RPMI7951 (cell line): ENCODE measurements at places on chromosomes 16 and 17.

DNA sequence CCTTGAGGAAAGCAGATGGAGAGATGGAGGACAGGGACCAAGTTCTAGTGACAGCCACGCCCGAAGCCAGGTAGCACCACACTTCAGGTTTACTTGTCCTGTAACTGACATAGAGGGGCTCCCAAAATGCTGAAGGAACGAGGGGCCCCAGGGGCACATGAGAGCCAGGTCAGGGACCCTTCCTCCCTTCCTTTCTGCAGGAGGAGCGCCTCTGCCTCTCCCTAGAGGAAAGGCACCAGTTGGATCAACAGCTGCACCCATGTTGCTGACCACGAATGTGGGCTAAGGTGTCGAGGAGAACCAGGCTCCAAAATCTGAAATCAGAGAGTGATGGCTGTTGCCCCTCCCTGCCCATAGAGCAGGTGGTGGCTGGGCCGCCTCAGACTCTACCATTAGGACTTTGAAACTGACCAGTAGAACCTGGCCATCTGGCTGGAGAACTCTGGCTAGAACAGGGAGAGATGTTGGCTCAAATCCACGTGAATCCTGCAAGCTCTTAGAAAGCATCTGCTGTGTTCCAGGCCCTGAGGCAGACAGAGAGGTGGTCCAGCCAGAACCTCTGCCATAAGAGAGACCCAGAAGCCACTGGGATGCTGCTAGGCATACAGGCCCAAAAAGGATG, 218.8 kb downstream of the KATNIP start:
- peak; percentile 47 for DNase-seq

DNA sequence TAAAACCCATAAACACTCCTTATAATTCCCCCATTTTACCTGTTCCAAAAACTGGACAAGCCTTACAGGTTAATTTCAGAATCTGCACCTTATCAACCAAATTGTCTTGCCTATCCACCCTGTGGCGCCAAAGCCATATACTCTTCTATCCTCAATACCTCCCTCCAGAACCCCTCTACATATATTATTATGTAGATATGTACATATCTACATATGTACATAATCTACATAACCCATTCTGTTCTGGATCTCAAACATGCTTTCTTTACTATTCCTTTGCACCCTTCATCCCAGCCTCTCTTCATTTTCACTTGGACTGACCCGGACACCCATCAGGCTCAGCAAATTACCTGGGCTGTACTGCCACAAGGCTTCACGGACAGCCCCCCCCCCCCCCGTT, 12.0 kb upstream of the ENDOV start:
- no peak for DNase-seq

- no peak for DNase-seq
These were observed 27.9 kb upstream of the C16orf95 start for GRCh38 chr16:87344931-87345631.

- peak; percentile 94 for DNase-seq
These were observed 5.6 kb upstream of the CIITA start for GRCh38 chr16:10871157-10871991.

GRCh38 chr16:70160821-70161220, 12.8 kb upstream of the CLEC18C start:
- no peak for DNase-seq

DNA sequence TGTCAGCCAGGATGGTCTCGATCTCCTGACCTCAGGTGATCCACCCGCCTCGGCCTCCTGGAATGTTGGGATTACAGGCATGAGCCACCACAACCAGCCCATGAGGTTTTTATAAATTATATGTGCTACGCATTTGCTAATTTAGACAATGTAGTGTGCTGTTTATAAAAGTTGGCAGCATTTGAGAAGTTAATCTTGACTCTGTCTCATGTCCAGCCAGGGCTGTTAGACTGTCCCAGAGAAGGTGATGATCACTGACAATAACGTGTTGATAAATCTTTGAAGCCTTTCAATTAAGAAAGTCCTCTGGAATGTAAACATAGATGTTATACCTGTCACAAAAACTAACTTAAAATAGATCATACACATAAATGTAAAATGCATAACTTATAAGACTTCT, 82.0 kb downstream of the PPM1E start:
- DNase-seq = no peak

DNA sequence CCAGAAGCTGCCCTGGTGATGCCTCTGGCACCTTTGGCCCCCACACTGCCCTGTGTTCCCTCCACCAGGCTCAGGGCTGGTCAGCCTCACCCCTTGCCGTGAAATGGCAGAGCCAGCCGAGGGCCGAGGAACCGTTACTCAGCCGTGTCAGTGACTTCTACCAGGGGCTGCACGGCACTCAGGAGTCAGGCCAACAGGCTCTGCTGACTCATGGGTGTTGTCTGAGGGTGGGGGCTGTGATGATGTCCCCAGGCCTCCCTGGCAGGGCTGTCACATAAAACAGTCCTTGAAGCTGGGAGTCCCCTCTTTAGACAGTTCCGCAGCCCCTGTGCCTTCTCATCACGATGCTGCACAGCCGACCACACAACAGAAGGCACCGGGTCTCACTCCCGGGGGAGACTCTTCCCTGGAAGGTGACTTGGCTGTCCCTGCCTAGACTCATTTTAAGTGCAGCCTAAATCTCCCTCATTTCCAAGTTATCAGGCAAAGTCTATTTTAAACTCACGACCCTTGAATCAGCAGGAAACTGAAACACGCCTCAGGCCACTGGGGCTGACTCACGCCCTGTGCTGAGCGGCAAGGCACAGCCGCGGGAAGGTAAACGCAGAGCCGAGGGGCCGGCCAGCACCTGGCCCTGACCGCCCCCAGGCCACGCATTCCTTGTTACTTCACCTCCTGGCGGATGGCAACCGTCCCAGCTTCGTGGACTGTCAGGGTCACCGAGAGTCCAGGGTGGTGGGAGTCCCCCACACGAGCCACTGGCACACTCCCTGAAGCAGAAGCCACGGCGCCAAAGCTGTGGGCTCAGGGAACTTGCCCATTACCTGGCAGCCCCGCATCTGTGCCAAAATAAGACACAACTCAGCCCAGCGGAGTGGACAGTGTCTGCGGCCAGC, 102.6 kb downstream of the ZNF778 start:
- DNase-seq = peak; percentile 98

GRCh38 chr16:21235199-21235585, 1.7 kb downstream of the ANKS4B start:
- DNase-seq = no peak

DNA sequence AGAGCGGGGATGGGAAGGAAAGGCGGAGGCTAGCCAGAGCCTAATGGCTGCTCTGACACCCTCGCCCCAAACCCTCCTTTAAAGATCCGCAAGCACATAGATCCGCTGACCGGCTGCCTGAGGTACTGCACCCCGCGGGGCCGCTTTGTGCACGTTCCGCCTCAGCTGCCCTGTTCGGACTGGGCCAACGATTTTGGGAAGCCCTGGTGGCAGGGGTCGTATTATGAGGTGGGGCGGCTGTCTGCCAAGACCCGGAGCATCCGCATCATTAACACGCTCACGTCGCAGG, 663 bp downstream of the CYB5D1 start:
- peak; percentile 58 for DNase-seq

GRCh38 chr16:15425861-15426260, 8.5 kb upstream of the BMERB1 start:
- no peak for DNase-seq

DNA sequence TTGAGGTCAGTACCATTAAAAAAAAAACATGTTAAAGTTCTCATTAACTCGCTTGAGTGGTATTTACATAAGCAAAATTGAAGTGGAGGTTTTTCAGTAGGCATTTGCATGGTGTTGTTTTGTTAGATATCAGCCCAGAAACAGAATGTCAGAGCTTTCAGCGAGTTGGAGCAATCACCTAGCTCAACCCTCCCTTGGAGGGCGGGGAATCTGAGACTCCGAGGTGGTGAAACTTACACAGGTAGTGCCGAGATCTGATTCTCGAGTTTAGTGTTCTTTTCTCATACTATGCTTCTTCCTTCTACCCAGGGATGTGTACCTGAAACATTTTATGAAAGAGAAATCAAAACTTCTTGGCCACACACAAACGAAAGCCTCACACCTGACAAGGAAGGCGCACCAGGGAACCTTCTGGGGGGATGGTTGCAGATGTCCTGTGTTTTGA, 6.6 kb downstream of the SEC14L1 start:
- no peak for DNase-seq

- no peak for DNase-seq
These were observed 2.3 kb downstream of the TEDC2 start for GRCh38 chr16:2462031-2462866.
